ENCODE measurements at places on chromosomes 4 and X.

GRCh38 chr4:10810411-10810810 is 125.8 kb upstream of the CLNK start:
- no peak for DNase-seq

DNA sequence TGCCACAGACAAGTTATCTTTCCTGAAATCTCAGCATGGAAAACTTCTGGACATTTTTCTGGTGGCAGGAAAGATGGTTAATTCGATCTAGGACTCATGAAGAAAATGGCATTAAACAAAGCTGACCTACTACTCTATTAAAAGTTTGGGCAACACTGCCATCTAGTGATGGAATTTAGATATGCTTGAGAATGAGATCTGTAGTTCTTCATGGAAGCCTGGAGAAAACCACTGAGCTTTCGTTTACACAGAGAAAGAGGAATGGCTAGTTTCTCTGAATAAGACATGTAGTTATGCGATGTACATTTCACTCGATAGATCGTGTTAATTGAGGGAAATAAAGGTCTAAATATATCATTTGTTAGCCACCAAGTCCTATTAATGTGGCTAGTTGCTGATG is 51.7 kb upstream of the CHRDL1 start:
- DNase-seq = no peak

DNA sequence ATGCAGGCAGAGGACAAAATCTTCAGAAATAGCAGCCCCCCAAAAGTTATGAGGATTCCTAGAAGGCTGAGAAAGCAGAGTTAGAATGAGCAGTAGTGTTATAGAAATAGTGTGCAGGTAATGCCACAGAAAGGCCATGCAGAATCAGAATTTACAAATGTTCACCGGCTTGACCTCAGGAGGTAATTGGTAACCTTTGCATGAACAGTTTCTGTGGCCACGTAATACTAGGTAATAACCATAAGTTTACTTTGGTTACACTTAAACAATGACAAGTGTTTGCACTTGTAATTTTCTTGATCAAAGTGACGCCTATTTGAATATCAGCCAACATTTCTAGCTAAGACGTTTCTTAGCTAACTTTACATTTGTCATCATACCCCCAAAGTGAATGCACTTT is 393.6 kb downstream of the GPAT3 start:
- no peak for DNase-seq

- DNase-seq = peak; percentile 80
Measured at GRCh38 chr4:52750819-52751486, at the start of gene ERVMER34-1. Gene ERVMER34-1, minus strand, starts transcription at chr4:52751425. Its CDS starts 5,905 bp downstream, at chr4:52745520.

GRCh38 chr4:76182463-76182862 is 31.2 kb downstream of the SCARB2 start:
- DNase-seq = no peak

DNA sequence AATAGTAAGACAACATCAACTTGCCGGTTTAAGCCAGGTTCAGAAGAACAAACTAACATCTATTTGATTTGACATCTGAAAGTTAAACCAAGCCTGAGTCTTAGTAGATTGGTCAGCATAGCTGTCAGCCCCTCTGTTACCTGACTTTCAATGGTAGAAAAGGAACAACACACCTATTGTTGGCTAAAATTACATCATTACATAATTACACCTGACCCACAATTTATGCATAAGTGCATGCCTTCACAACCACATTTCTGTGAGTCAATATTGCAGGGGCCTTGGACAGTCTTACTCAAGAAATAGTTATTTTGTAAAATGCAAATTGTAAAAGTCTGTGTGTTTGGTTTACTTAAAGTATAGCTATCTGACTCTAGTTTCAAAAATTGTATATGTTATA is 36.2 kb downstream of the EGFL6 start:
- DNase-seq = no peak

- no peak for DNase-seq
Measured at GRCh38 chr4:113708250-113708649, 53.3 kb downstream of the CAMK2D start.

GRCh38 chrX:110442635-110443034 is 84.0 kb downstream of the RTL9 start:
- DNase-seq = no peak

GRCh38 chr4:140374130-140374477 is 658 bp downstream of the SCOC start:
- DNase-seq = no peak

GRCh38 chr4:106096454-106096853 is 201.2 kb downstream of the NPNT start:
- no peak for DNase-seq

- no peak for DNase-seq
Measured at GRCh38 chr4:164081371-164081770, 586.9 kb downstream of the TMA16 start.

DNA sequence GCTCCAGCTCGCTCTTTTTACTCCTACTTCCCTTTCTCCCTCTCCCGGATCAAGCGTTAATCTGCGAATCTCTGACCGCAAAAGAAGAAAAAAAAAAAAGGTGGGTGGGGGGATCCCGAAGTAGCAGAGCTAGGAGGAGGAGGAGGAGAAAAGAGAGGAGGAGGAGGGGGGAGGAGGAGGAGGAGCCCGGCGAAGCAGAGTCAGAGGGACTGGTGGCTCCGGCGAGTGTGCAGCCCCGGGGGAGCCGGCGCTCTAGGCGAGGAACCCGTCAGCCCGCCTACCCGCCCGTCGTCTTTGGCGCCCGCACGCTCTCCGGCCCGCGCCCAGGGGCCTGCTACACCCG is at the start of gene NHSL2:
Gene NHSL2, plus strand, starts transcription at position 203 of the 343 bp plus-strand sequence.
- no peak for DNase-seq

GRCh38 chr4:574346-575161 is 1.5 kb downstream of the TMEM271 start:
- no peak for DNase-seq

GRCh38 chr4:1654216-1654955 is 29.7 kb downstream of the FAM53A start:
- DNase-seq = no peak

DNA sequence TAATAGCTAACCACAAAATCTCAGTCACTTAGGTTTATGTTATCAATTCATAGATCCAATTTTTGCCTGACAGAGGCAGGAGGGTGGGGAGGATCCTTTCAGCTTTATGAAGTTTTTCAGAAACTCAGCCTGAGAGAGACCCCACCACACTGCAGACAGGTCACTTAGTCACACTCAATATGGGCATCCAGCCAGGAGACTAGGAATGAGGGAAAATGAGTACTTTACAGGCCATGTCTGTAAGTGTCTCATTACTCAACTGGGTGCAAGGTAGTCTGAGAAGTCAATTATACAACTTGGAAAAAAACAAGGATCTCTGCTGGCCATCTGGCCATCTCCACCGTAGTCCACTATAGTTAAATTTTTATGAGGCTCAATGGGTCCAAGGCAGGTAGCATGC is 365.9 kb downstream of the INPP4B start:
- DNase-seq = no peak

- no peak for DNase-seq
Measured at GRCh38 chr4:11614426-11614825, 185.7 kb upstream of the HS3ST1 start.

DNA sequence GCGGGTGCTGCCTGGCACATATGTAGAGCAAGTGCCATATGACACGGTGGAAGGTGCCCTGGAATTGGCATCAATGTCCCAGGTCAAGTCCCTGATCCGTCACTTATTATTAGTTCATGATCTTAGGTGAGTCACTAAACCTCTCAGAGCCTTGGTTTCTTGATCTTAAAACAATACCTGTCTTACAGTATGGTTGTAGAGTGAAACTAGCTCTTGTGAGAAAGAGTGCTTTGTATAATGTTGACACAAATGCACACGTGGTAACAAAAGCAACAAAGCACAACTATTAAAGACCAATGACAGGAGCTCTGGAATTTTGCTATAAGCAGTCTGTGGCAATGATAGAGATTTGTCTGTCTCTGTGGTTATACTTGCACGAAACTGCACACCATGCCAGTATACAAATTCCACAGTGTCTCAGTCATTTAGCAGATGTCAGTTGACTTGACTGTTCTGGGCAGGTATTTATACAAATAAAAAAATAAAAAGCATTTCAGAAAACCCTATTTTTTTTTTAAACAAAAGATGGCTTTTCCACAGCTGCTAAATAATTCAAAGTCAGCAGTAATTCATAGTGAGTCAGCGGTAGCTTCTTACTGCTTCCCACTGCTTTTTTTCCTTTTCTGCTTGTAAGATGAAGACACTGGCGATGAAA is 19.7 kb upstream of the ACSL1 start:
- DNase-seq = no peak

DNA sequence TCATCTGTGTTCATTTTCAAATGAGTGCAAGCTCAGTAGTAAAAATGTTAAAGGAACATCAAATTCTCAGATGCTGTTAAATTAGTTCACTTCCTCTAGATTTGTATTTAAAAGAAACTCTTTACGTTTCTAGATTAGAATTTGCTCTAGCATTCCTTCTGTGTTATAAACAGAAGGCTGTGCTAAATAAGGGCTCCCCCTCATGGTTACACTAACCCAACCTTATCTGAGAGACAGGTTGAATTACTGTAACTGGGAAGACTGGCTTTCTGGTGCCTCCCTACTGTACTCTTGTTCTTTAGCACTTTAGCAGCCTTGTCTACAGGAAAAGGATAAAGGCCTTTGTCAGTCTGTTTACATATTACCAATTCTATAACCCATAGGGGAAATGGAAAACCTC is 56.8 kb downstream of the RXFP1 start:
- DNase-seq = no peak

Data from suprapubic skin (tissue), 4 donors.